GM03348 (cell line): ENCODE measurements at places on chromosomes 12 and 14.

DNA sequence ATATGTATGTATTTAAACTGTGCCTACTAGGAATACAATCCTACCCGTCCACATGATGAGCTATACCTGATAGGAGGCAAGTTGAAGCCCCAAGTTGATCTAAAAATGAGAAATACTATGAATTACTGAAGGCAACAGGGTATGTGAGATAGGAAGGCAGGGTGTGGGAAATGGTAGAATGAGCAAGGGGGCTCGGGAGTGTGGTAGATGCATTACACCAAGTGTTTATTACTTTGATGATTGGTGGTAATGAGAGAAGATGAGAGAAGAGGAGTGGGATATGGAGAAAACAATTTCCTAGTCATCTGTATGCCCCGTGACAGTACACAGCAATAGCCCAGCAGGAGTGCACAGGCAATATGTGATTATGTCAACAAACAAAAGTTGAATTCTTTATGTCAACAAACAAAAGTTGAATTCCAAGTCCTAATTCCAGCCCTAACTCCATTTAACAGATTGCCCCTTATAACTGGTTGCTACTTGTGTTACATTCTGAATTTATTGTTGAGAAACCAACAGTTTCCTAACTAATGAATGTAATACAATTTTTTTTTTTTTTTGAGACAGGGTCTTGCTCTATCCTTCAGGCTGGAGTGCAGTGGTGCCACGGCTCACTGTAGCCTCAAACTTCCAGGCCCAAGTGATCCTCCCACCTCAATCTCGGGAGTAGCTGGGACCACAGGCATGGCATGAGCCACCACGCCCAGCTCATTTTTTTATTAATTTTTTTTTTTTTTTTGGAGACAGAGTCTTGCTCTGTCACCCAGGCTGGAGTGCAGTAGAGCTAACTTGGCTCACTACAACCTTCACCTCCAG, 2.5 kb downstream of the LPCAT3 start:
- no peak for DNase-seq

DNA sequence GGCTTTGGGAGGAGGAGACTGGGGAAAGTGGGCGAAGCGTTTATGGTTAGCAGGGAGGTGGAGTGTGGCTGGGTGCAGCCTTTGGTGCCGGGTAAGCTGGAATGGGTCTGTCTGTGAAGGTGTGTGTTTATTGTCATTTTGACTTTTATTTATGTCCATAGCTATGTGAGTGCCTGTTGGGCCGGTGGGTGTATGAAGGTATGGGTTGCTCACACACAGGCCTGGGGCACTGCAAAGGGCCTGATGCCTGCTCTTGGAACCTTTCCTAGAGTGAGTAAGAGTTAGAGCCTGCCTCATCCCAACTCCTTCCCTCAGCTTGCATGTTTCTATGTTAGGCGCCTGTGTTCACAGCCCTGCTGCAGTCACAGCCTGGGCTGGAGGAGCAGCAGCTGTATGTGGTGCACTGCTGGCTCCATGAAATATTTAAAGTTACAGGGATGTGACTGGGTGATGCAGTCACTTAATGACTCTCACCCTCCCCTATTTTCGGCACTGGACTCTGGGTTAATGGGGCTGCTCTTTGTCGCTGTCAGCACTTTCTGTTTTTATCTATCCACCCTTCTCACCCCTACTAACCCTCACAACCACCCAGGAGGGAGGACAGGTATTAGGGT, 2.6 kb upstream of the PPP1R1A start:
- peak; percentile 32 for DNase-seq

GRCh38 chr12:81863406-81863805, 104.3 kb upstream of the PPFIA2 start:
- no peak for DNase-seq

DNA sequence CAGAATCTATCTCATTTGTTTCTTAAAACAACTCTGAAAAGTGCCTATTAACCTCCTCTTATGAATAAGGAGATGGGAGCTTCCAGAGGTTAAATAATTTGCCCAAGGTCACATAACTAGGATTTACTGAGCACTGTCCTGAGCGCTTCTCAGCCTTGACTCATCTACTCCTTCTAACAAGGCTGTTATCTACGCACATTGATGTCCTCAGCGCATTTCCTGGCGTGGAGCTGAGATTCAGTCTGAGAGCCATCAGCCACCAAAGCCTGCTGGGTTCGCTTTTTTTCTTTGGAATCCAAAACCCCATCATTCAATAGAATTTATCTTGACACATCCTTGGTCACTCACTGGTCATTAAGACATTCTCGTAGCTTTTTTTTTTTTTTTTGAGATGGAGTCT, 29.3 kb downstream of the AK7 start:
- no peak for DNase-seq

- no peak for DNase-seq
Observed at GRCh38 chr12:46299851-46300250, 31.0 kb upstream of the SLC38A1 start.

DNA sequence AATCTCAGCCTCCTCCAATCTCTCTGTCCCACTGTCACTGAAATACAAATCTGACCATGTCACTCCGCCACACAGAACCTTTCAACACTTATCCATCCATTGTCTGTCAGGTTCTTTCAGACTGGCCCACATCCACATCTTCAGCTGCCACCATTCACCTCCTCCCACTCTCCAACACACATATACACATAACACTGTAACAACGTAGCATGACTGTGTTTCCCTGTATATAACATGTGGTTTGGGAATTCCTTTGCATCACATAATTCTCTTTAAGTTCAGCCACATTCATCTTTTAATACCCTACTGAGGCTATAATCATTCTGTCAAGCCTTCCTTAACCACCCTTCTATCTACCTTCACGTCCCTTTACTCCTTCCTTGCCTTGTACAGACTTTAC, 99.2 kb downstream of the PPP2R5E start:
- DNase-seq: no peak

DNA sequence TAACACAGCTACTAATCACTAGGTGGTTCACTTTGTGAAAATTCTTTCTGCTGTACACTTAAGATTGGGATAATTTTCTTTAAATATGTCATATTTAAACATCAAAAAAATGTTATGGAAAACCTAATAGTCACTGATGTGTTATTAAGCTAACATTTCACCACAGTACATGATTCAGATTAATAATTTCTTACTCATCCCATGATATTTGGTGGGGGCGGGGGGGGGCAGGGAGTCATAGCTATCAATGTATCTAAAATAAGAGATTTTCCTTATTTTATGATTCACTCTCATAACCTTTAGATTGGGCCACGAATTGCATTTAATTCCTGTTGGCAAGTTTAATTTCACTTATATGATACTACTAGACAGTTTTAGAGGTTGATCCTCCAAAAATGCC, 88.8 kb downstream of the KCNH5 start:
- no peak for DNase-seq

GRCh38 chr12:13165617-13166041, 30.9 kb upstream of the EMP1 start:
- DNase-seq: peak; percentile 63

GRCh38 chr12:128402486-128403243, 135.7 kb downstream of the TMEM132C start:
- no peak for DNase-seq

GRCh38 chr14:20611277-20611676, 20.1 kb upstream of the RNASE12 start:
- DNase-seq: no peak

- DNase-seq: no peak
Observed at GRCh38 chr12:29160230-29160629, 11.2 kb downstream of the FAR2 start.

GRCh38 chr12:98752726-98753125, 107.6 kb downstream of the APAF1 start:
- DNase-seq: peak; percentile 38

GRCh38 chr14:68619790-68620574, 172.9 kb downstream of the ZFP36L1 start:
- no peak for DNase-seq
